SJSA1 (cell line): ENCODE measurements at places on chromosomes 12 and 14. TPM values are rescaled to one million over a fixed set of nuclear protein-coding genes. Genes with fewer than 3 reads are reported as not detected.
A peak's percentile ranks its signal among the peaks of the same experiment; 100 is the strongest.

Gene THTPA
- total RNA-seq: 5.0 TPM in 2 replicates

Gene IRAK4
- total RNA-seq: 19.2 and 25.8 TPM in 2 replicates

Gene DPPA3
- total RNA-seq: not detected in 2 replicates

Gene LTBP2
- total RNA-seq: 1.3 and 2.2 TPM in 2 replicates

Gene ADAMTS20
- not detected in 2 replicates for total RNA-seq

GRCh38 chr12:88383405-88383804 lies 196.9 kb downstream of the KITLG start:
- H3K36me3 ChIP-seq: no peaks in the 10 kb centered on the region
- DNase-seq: no peak
- H3K27me3 ChIP-seq: no peaks in the 10 kb centered on the region
- no peak overlapping the region for H3K27ac ChIP-seq
- H3K4me1 ChIP-seq: no peaks in the 10 kb centered on the region

DNA sequence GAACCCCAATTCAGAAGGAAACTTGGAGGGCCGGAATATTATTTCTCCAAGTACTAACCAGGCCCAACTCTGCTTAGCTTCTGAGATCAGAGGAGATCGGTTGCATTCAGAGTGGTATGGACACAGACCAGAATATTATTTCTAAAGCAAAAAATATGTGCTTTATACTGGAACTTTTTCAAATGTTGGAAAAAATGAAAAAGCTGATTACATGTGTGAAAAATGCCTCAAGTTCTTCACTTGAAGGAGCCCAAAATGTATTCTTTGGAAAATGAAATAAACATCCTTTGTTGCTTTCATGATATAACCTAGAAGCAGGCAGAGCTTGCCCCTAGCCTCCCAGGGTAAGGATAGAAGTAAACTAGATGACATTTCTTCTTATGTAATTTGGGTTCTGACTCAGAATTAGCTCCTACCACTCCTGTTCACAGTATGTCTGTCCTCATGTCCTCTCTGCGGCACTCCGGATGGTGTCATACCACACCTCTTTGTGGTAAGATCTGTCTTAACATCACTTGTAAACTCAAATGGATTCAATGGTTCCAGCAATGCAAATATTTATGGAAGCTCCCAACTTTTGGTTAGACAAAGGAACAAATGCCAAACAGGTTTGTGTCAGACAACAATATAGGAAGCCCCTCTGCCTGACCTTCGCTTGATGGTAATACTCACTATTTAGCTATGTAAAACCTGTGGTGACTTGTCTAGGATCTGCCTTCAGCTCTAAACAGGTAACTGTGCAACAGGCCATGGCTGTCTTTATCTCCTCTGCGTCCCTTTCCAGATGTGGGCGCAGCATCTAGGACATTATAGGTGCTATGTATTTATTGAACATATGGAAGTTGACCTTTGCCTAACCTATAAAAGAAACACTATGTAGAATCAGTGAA lies 178.5 kb downstream of the SSPN start:
- 0 out of 2 replicates have a peak, but pooled peaks cover 8% of the 10 kb centered on the region for H3K36me3 ChIP-seq
- H3K4me1 ChIP-seq: peaks cover 21% of the 10 kb centered on the region
- DNase-seq: no peak
- H3K27ac ChIP-seq: no peak overlapping the region

GRCh38 chr14:36194663-36195062 lies 18.1 kb upstream of the PTCSC3 start:
- no peak overlapping the region for H3K27ac ChIP-seq
- H3K4me1 ChIP-seq: no peaks in the 10 kb centered on the region
- H3K27me3 ChIP-seq: no peaks in the 10 kb centered on the region
- no peaks in the 10 kb centered on the region for H3K36me3 ChIP-seq
- H3K4me3 ChIP-seq: no peak overlapping the region

DNA sequence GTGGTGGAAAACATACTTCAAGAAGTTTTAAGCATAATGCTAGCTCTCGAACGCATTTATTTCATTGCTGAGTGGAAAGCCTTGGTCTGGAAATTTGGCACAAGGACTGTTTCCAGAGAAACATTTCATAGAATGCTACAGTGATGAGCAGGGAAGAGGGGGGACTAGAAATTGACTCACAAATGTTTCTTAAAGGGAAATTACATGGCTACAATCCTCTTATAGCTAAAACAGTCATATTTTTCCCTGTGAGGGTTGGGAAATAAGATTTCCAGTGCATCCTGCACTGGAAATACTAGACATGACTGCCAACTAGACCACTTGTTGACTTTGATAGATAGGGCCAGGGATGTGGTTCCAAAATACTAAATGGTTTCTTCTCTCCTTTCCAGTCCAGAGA lies 197.3 kb upstream of the RGS6 start:
- peaks cover 54% of the 10 kb centered on the region for H3K36me3 ChIP-seq
- no peak for DNase-seq
- H3K4me1 ChIP-seq: peaks cover 15% of the 10 kb centered on the region
- H3K4me3 ChIP-seq: no peak overlapping the region

- H3K4me3 ChIP-seq: no peak overlapping the region
- peak overlapping the region; percentile 40 for H3K27ac ChIP-seq
- no peak for DNase-seq
- H3K4me1 ChIP-seq: peaks cover 41% of the 10 kb centered on the region
Measured at GRCh38 chr14:64632056-64632455, 72.2 kb upstream of the PLEKHG3 start.

GRCh38 chr12:66775871-66776270 lies 97.0 kb upstream of the GRIP1 start:
- no peak for DNase-seq
- no peaks in the 10 kb centered on the region for H3K36me3 ChIP-seq
- no peak overlapping the region for H3K4me3 ChIP-seq
- no peaks in the 10 kb centered on the region for H3K4me1 ChIP-seq
- H3K27ac ChIP-seq: no peak overlapping the region

- H3K36me3 ChIP-seq: no peaks in the 10 kb centered on the region; the same call in 1 of the 2 replicates
- H3K27me3 ChIP-seq: no peaks in the 10 kb centered on the region
- no peak for DNase-seq
- H3K4me3 ChIP-seq: peak overlapping the region; percentile 35
- no peak overlapping the region for H3K27ac ChIP-seq
- H3K4me1 ChIP-seq: peaks cover 19% of the 10 kb centered on the region
Measured at GRCh38 chr12:55741931-55742680, 816 bp upstream of the GDF11 start.

DNA sequence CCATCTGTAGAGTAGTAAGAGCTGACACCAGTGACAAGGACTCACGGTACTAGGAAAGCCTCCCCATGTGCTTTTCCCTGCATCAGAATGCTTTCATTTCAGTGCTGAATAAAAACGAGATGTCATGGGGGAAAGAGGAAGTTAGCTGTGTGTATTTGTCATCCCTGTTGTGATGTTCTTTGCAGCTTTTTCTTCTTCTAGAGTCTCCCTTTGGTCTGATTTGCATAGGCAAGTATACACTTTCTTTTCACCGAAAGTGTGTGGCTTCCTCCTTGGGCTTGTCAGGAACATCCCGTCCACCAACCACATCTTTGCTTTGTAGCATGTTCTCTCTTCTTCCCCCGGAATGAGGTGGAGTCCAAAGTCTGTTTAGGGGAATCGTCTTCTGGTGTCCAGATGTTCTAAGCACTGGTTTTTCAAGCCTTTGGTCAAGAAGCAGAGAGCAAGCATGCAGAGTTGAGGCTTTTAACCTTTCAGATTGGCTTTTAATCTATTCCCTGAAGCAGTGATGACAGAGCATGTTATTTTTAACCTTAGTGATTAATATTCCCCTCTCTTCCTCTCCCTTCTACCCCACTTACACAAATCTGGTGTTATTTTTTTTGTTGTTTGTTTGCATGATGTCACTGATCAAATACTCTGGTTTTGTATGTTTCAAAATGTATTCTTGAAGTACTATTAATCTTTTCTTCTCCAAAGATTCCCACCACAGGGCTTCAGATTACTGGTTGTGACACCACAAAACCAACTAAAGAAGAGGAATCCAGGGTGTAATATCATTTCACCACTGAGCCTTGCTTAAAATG lies 163.4 kb downstream of the SAMD4A start:
- H3K4me3 ChIP-seq: peak overlapping the region; percentile 7
- H3K27ac ChIP-seq: peak overlapping the region; percentile 28
- peaks cover 17% of the 10 kb centered on the region for H3K4me1 ChIP-seq

GRCh38 chr12:68259318-68259940 lies 6.0 kb upstream of the IL22 start:
- no peaks in the 10 kb centered on the region for H3K4me1 ChIP-seq
- no peak overlapping the region for H3K27ac ChIP-seq
- H3K36me3 ChIP-seq: no peaks in the 10 kb centered on the region
- H3K4me3 ChIP-seq: no peak overlapping the region

DNA sequence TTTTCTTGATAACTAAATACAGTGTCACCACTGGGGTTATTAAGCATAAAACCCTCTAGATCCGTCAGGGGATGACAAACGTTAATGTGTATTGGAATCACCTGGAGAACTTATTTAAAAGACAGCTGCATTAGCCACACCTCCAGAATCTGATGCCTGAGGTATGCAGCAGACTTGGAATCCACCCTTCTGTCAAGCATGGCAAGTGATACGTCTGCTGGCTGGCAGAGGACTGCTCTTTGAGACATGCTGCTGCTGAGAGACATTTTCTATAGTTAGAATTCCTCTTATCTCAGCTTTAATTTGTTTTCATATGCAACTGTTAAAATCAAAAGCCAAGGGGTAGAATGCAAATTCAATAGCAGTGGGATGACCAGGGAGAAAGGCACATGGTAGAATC lies 496.3 kb downstream of the NELL2 start:
- H3K27ac ChIP-seq: no peak overlapping the region

GRCh38 chr12:56873382-56873781 lies 60.8 kb downstream of the SDR9C7 start:
- H3K27ac ChIP-seq: no peak overlapping the region
- DNase-seq: no peak
- no peak overlapping the region for H3K4me3 ChIP-seq
- no peaks in the 10 kb centered on the region for H3K4me1 ChIP-seq
- H3K36me3 ChIP-seq: no peaks in the 10 kb centered on the region

DNA sequence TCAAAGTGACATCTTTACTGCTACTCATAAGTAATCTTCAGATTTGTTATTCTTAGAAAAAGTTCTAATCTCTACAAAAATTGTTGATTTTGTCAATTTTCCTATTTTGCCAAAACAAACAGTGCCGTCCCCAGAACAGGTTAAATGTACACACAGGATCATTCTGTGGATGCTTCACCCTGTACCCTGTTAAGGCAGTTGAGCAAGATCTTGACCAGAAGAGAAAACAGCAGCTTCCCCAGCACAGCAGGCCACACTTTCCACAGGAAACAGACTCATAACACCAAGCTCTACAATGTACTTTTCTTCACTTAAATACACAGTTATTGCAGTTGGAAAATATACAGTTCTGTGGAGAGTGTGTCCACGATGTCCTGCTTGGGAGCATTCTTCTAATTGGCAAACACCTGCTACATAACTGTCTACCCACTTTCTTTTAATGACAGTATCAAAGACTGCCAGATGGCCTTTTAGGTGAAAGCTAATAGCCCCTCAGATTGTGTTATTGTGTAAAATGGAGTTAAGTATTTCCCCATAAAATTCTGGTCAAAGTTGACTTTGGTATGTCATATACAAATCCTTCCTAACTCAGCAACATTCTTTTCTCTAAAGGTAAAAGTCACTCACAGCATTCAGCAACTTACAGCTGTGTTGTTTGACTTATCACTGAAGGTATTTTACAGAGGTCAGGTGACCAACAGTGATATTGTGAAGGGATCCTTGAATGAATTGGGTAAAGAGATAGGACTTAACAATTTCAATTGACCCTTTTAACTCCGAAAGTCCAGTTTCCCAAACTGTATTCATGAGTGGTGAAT lies 77.0 kb downstream of the SEC23A start:
- DNase-seq: no peak
- H3K4me1 ChIP-seq: no peaks in the 10 kb centered on the region
- peaks cover 11% of the 10 kb centered on the region for H3K36me3 ChIP-seq
- no peak overlapping the region for H3K27ac ChIP-seq
- no peak overlapping the region for H3K4me3 ChIP-seq
- H3K27me3 ChIP-seq: no peaks in the 10 kb centered on the region

- peaks cover 48% of the 10 kb centered on the region for H3K4me1 ChIP-seq
- H3K36me3 ChIP-seq: no peaks in the 10 kb centered on the region
- no peaks in the 10 kb centered on the region for H3K27me3 ChIP-seq
- H3K27ac ChIP-seq: peak overlapping the region; percentile 87
Measured at GRCh38 chr12:67433385-67434175, 164.4 kb downstream of the CAND1 start.
